Stimulated activated CD8-positive, alpha-beta memory T cell treated with anti-CD3 and anti-CD28 coated beads, Interleukin-7, amount 100 ng/mL, for 1 hour (primary cell): ENCODE measurements at places on chromosomes 7 and 10.

- no peak for DNase-seq
These were observed 203.9 kb upstream of the GPR26 start for GRCh38 chr10:123462246-123462645.

DNA sequence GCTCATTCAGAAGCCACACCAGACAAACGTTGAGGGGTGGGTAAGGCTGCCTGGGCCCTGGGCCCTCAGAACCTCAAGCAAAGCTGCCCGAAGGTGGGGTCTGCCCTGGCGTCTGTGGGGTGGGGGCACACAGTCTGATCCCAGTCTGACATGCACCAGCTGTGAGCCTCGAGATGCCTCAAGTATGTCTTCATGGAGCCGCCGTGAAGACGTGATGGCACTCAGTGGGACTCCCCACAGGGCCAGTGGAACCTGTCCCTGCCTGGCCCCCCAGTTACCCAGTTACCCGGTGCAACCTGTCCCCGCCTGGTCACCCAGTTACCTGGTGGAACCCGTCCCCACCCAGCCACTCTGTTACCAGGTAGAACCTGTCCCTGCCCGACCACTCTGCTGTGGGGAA, 351.2 kb downstream of the PTPRN2 start:
- no peak for DNase-seq

GRCh38 chr10:88385601-88386203, 197.4 kb downstream of the RNLS start:
- DNase-seq = peak; percentile 17

DNA sequence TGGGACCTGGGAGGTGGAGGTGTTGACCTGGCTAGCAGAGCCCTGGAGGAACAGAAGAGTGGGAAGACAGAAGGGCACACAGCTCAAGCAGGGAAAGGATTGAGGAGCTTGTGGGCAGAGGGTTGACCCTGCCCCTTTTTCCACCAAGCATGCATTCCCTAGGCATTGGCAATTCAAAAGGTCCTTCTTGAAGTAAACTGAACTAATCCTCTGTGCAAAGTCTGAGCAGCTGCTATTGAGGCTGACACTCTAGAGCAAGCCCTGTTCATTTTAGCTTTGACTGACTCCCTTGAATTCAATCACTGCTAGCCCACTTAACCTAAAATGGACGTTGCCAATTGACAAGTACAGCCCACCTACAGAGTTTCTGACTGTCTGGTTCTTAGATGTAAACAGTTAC, 116.5 kb upstream of the TNS3 start:
- no peak for DNase-seq

DNA sequence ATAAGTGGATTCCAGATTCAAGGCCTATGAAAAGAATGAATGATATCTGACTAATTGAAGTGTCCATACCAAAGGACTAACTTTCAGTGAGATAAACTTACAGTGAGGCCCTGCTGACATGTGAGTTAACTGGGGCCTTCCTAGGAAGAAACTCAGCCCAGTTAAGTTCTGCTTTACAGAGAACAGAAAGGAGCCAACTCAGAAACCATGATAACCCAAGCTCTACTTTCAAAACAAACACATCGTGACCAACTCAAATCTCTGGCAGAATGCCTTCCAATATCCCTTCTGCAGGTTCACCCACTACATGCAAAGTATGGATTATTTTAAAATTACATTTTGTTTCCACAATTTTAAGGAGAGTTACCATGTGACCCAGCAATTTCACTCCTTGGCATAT, 75.8 kb upstream of the MRLN start:
- DNase-seq = no peak

DNA sequence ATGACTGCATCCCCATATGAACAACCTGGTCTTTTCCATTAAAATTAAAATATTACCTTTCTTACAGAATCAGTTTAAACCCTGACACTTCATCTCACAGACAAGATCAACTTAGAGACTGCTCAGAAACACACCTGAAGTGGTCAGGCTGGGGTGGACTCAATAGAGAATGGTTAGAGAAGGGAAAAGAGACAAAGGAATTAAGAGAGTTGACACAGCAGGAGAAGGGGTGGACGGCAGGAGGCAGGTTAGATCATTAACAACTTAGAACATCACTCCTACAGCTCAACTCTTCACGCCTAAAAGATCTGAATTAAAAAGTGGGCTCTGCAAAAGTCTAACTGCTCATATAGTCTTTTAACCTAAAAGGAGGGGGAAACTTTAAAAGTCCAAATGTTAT, 157.7 kb upstream of the COL1A2 start:
- DNase-seq = no peak

GRCh38 chr7:7183061-7183837, 905 bp downstream of the C1GALT1 start:
- peak; percentile 4 for DNase-seq

- no peak for DNase-seq
These were observed 4.2 kb downstream of the NRBF2 start for GRCh38 chr10:63137306-63137705.

DNA sequence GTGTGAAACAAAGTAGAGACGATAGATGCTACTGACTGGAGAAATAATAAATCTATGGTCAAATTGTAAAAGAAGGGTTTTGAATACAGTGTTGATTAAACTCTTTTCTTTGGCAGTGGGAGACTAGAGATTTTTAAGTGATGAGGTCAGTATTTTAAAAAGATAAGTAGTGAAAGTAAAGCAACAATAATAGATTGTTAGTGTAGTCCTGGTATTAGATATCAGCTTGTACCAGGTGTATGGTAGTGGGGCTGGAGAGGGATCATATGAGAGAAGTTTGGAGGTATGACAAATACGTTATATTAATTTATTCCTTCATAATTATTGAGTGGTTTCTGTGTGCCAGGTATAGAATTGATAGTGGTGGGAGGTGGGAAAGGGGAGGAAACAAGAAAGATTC, 25.2 kb downstream of the PHTF2 start:
- no peak for DNase-seq

DNA sequence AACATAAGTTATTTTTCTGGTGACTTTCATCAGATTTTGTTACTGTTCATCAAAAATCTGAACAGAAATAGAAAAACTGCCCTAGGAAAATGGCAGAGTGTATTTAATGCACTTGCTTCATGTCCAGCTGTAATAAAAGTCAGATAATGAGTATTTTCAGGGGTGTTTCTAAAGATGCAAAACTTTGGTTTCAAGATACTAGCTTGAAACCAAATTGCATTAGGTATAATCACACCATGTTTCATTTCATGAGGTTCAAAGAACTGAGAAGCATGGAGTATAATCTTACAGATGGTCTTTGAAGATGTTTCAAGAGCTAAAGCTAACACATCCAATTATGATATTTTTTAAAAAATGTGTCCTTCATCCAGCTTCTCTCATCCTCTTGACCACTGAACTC, 128.9 kb downstream of the NRCAM start:
- DNase-seq = no peak

GRCh38 chr10:44742248-44742647, 168.9 kb upstream of the TMEM72 start:
- no peak for DNase-seq

GRCh38 chr7:50650057-50650664, 85.0 kb upstream of the DDC start:
- DNase-seq = no peak

- no peak for DNase-seq
These were observed 52.9 kb downstream of the PIK3AP1 start for GRCh38 chr10:96667401-96667800.

DNA sequence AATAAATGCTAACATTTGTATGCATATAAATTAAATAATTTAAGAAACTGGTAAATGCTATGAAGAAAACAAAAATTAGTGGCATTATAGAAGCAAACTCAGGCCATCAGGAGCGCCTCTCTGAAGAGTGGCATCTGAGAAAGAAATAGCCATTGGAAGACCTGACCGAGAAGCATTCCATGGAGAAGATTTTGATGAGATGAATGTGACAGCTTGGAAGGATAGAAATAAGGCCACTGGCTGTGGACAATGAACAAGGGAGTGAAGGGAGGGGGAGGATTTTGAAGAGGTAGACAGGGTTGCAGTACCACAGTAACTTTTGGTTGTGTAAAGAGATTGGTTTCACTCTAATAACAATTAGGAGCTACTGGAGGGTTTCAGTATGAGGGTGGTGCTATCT, 436.7 kb downstream of the CCSER2 start:
- no peak for DNase-seq

- no peak for DNase-seq
These were observed 199.8 kb downstream of the RNLS start for GRCh38 chr10:88383276-88383675.

GRCh38 chr10:33547976-33548375, 213.5 kb upstream of the NRP1 start:
- no peak for DNase-seq

DNA sequence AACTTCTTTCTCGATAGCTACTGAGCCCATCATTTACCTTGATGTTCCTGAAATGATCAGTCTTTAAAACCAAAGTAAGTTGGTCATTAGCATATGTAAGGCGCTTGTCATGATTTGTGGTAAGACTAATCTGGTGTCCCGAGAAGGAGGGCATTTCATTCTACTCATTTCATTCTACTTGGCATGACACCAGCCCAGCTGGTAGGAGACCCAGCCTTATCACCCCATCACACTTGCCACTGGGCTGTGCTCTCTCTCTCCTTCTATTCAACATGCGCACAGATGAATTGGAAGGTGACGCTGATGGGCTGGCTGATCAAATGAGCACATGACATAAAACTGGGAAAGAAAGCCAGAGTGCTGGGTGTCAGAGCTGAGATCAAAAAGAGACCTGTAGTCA, 65.7 kb downstream of the CRTAC1 start:
- no peak for DNase-seq

DNA sequence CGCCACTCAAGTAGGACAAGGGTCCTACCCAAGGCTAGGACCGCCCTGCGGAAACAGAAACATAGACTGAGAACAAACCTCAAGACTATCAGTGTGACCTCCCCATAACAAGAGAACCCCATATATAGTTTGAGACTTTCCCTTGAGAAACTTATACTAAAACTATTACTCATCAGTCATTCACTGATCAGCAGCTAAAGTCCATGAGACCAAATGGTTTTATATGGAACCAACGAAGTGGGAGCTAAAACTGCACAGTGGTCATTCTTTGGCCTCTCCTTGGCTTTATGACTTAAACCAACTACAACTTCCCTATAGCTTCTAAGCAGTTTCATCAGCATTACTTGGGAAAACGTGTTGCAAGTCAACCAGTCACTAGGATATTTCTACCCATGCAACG, 13.7 kb upstream of the ZSCAN21 start:
- DNase-seq = no peak

DNA sequence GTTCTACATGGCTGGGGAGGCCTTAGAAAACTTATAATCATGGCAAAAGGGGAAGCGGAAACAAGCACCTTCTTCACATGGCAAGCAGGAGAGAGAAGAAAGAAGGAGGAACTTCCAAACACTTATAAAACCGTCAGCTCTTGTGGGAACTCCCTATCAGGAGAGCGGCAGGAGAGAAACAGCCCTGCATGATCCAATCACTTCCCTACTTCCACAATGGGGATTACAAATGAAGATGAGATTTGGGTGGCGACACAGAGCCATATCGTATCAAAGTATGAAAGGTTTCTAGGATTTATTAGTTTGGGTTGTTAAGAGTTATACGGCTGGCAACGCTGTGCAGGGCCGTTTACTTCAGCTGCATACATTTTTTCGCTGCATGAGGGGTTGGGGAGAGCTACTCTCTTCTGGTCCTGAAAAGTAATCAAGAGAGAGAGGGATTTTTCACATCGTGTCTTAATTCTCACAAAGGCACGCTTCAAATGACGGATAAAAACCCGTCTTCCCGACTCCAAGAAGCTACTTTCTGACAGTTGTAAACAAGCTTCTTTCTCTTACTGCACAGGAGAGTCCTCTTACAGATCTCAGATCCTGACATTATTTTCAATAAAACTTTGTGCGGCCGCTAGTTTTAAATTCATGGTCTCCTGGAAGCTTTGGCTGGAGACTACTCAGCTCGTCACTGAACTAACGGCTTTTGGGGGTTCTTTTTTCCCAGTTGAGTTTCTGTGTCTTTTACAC, 751 bp upstream of the GTPBP10 start:
- DNase-seq = no peak

- no peak for DNase-seq
These were observed 10.6 kb upstream of the BPGM start for GRCh38 chr7:134636008-134636449.

DNA sequence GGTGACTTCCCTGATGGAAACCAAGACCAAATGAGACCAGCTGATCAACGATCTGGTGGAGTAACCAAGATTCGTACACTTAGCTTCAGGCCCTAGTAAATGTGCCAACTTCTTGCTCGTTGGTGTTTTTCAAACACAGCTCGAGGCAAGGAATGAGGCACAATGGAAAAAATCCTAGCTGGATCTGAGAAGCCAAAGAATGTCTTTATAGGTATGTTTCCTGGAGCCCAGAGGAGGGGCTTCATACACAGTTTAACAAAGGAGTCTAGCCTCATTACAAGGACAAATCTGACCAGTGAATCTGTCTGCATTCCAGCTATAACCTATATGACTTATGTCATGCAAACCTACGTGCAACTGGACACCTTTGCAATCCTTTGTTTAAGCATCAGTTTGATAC, 3.7 kb downstream of the COL17A1 start:
- no peak for DNase-seq

- DNase-seq = no peak
These were observed 87.3 kb upstream of the TRIL start for GRCh38 chr7:29045258-29046086.

- DNase-seq = no peak
These were observed 8.9 kb upstream of the MRPS24 start for GRCh38 chr7:43877968-43878864.

DNA sequence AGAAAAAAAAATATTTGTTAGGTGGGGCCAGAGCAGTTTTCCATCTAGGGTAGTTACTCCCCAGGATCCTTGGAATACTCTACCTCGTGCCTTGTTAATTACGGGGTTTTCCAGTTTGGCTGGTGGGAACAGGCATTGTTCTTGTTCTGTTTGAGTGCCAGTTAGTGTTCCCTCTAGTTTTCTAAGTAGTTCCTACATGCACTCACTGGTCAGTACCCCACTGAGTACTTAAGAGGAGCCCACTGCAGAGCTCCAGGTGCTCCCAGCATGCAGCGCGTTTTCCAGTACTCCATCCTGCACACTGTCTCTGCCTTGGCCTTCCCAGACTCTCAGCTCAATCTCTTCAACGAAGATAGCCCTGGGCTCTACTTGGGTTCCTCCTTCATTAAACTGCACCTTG, 58.0 kb downstream of the AHCYL2 start:
- DNase-seq = no peak

- no peak for DNase-seq
These were observed 49.1 kb upstream of the FOXK1 start for GRCh38 chr7:4633012-4633411.

GRCh38 chr7:82625377-82625776, 181.8 kb upstream of the CACNA2D1 start:
- DNase-seq = no peak
